Renal pelvis (tissue), 12 donors: ENCODE measurements at places on chromosomes 2 and 18.

- no peak for DNase-seq
Measured at GRCh38 chr18:63570721-63571120, 16.4 kb upstream of the SERPINB13 start.

- no peak for DNase-seq
Measured at GRCh38 chr2:67510745-67511144, 113.6 kb downstream of the ETAA1 start.

- peak; percentile 76 for DNase-seq
Measured at GRCh38 chr18:48022531-48023329, 92.3 kb upstream of the SMAD2 start.

DNA sequence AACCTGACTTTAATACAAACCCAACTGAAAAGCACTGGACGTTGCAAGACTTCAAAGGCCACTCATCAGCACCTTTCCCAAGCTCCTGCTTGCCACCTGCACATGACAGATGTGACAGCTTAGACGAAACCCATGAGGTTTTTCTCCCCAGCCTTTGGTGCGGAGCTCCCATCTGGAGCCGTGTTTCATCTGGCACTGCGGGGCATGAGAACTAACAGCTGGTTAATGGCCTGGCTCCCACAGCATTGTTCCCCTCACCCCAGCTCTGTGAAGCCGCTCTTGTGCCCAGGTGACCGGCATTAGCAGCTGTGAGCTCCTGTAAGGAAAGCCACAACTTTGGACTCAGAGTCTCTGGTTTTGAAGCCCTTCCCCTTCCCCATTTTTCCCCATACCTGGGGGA is 50.9 kb downstream of the GALR1 start:
- DNase-seq, result no peak

DNA sequence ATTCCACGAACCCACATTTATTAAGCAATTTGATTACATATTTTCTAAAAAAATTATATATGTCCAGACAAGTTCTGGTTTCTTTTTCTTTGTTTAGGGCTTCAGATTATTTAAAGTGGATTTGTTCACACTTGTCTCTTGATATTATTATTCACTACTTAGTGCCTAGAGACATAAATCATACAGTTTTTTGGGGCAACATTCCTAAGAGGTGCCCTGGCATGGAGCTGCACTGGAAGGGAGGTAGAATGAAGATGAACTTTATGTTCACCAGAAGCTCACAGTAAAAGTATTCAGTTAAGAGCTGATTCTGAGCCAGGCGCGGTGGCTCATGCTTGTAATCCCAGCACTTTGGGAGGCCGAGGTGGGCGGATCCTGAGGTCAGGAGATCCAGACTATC is 762.7 kb upstream of the TMEFF2 start:
- no peak for DNase-seq

DNA sequence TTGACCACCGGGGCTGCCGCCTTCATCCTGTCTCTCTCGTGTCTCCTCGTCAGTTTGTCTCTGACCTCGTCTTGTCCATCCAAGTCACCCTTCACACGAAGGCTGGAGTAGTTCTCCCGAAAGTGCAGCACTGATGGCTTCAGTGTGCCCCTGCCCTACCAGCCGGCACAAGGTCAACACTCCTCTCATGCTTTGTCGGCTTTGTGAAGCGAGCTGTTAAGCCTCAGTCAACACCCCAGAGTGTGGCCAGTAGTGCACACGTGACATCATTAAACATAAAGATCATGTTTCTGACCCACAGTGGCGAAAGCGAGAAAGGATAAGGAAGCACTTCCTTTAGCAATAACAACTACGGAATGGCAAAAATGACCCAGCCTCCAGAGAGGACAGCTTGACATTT is 23.2 kb downstream of the ACKR3 start:
- DNase-seq, result peak; percentile 78

DNA sequence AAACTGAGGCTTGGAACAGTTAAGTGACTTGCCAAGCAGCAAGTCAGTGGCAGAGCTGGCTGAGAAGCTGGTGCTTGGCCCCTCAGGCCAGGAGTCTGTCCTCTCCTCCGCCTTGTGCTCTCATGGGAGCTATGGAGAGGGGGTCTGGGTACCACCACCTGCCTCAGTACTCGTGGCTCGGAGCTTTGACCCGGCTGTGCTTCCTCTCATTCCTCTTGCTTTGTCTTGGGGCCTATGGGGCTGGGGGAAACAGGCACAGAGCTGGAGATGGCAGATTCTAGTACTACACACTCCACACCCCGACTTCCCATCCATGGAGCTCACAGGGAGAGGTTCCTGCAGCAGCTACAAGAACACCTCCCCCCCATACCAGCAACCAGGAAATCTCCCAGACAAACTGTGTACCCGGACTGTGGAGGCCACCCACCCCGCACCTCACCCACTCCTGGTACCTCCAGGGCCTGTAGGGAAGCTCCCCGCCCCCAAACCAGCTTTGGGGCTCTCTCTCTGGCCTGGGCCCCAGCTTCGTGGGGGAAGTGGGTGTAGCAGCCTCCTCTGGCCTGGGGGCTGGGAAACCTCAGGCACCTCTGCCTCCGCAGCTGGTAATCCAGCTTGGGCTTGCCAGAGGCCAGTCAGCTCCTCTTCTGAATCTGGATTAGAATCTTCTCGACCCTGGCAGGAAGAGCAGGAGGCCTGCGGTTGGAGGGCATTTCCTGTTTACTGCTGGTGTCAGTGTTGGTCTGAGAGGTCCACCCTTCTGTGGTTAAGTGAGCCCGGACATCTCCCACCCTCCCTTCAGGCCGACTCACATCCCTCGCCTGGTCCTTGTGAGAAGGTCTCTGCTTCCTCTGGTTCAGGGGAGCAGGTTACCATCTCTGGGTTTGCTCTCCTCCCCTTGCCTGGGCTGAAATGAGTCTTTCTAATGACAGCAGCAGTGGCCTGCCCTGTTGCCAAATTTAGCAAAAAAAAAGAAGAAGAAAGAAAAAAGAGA is 22.3 kb upstream of the RHOB start:
- no peak for DNase-seq

DNA sequence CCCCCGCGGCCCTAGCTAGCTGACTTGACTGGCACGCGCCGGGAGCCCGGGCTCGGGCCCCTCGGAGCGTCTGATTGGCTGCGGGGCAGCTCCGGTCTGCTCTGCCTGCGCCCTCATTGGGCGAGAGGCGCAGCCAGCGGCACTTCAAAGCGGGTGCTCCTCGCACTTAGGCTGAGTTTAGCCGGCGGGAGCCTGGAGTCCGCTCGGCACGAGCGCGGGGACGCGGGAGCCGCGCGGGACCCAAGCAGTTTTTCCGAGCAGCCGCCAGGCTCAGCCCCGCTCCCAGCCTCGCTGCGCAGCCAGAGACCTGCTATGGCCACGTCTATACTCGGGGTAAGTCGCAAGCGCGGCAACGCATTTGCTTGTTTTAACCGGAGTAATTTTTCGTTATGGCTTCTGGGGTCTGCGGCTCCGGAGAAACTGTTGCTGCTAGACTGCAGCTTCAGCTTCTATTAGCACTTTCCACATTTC is at the start of gene SP9:
Gene SP9 (plus strand): TSS at position 174 of the 471 bp plus-strand sequence. CDS start 139 bp downstream, at position 313.
- no peak for DNase-seq

DNA sequence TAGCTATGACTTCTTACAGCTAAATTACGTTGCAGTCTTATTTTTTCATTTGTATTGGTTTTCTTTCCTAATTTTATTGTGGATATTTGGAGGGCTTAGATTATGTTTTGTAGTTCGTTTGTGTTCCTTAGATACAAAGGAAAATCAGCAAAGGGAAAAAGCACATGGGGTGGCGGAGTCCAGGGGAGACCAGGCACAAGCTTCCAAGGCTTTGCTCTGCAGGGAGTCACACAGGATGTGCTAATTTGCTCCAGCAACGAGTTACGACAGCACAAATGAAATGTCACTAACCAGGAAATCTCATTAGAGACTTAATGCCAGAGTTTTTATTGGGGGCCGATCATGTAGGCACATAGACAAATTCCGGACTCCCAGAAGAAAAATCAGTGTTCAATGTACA is 60.5 kb upstream of the CABYR start:
- DNase-seq, result no peak

- DNase-seq, result no peak
Measured at GRCh38 chr2:17590342-17590911, 49.9 kb downstream of the VSNL1 start.

DNA sequence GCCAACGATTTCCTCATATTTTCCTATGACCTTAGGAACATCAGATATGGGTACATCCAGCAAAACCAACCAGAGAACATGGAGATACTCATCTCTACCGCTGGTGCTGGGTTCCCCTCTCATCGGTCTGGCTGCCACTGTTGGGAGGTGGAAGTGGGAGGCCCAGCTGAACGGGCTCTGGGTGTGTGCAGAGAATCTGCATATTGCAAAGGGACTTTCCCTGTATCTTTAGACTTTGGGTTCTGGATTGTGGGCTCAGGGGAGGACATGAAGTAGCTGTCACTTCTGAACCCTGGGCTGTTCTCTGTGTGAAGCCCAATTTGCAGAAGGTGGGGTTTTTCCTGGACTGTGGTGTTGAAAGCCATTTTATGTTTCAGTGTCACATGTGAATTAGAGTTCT is 30.0 kb downstream of the RAPGEF4 start:
- no peak for DNase-seq

GRCh38 chr18:31977270-31977872 is 34.4 kb upstream of the TRAPPC8 start:
- DNase-seq, result peak; percentile 36

GRCh38 chr2:59776726-59777008 is 776.8 kb downstream of the BCL11A start:
- DNase-seq, result no peak

DNA sequence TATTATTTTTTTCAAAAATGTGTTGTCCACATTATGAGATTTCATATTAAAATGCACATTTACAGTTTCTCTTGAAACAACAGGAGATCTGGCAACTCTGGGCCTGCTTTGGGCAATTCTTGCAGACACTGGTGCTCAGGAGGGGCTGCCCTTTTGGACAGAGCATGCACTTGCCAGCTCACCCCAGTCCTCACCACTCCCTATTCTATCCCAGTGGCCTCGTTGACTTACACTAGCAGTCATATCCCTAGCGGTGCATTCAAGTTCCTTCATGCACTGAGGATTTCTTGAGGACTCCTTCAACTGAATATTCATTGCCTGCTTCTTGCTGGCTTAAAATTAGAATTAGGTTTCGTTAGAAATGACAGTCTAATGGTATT is 87.9 kb upstream of the FHL2 start:
- no peak for DNase-seq

- DNase-seq, result no peak
Measured at GRCh38 chr2:190533968-190534309, 583 bp downstream of the NEMP2 start.

GRCh38 chr2:230048010-230048671 is 20.6 kb downstream of the SLC16A14 start:
- DNase-seq, result no peak

- no peak for DNase-seq
Measured at GRCh38 chr18:69683176-69683575, 264.5 kb downstream of the CD226 start.

DNA sequence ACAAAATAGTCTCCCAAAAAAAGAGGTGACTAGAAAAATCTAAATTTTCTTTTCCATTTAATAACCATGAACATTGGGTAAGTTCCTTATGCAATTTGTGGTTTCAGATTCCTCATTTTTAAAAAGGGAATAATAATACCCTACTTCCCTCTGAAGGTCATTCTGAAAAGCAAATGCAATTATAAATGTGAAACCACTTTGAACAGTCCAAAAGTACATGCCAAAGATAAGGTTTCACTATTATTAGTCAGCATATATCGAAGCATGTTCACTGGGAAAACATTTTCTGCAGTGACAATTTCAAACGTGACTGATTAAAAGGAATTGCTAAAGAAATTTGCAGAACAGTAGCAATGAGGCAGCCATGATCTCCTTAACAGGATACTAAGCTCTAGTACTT is 100.1 kb upstream of the RNF152 start:
- no peak for DNase-seq

DNA sequence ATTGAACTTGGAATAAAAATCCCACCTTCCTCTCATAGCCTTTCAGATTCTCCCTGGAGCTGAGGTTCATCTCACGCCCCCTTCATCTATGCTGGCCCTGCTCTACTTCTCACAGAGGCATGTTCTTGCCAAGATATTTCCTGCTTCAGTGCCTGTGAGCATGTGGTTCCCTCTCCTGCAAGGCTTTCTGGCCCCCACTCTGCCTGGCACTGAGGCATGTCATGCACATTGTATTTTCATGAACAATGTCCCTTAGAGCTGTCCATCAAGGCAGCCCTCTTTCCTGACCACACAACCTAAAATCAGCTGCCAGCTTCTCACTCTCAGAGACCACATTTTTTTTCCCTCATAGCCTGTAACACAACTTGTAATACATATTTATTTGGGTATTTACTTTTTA is 18.0 kb upstream of the HK2 start:
- no peak for DNase-seq

DNA sequence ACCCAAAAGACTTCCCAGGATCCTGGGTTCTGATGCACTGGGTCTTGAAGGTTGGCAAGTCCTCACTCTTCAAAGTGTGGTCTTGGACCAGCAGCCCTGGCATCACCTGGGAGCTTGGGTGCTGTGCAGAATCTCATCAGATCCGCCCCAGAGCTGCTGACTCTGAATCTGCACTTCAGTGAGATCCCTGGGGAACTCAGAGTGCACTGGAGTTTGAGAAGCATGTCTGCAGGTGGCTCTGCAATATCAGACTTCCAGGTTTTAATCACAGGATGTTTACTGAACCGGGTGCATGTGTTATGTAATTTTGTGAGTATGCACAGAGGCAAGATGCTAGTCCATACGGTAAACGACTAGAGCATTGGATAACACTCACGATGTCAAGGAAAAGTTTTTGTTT is 58.0 kb upstream of the BOD1L2 start:
- no peak for DNase-seq

GRCh38 chr2:156279446-156280150 is 52.9 kb downstream of the NR4A2 start:
- DNase-seq, result no peak

DNA sequence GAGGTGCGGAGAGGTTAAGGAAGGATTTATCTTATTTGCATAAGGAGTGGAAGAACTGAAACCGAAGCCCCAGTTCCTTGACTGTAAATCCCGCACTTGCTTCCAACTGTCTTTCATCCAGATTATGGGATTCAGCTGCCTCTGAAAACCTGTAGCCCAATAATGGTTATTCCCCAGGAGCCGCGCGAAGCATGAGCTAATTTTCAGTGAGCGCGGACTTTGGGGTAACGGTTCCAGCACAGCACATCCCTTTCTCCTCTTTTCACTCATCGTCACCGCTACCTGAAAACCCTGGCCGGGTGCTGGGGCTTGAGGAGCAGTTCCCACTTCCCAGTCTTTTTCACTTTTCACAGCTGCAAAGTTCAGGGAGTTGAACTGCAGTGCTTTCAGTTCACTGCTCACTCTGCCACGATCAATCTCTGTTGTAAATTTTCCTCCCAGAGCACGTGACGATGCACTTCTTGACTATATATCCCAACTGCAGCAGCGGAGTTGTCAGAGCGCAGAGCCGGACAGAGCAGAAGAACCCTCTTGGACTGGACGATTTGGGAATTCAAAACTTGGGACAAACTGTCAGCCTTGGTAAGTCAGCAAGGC is at the start of gene KCNE4:
Gene KCNE4 (plus strand): TSS at position 498 of the 597 bp plus-strand sequence. CDS start 641 bp downstream, outside the sequence.
- peak; percentile 83 for DNase-seq

DNA sequence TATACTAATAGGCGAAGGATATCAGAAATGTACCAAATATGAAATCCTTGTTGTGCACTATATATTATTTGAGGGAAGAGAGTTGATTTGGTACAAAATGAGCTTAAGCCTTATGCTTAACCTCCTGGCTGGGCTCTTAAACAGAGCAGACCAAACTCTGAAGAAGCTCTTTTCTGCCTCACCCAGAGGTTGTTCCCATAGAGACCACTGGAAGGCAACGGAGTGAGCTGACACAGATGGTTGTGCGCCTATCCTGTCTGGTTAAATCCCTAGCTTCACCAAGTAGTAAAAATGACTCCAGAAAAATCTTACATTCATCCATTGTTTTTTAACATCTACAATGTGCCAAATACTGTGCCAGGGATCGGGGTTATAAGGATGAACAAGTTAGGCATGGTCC is 55.9 kb upstream of the NOL4 start:
- no peak for DNase-seq
